ENCODE measurements at places on chromosomes 3 and 15.

DNA sequence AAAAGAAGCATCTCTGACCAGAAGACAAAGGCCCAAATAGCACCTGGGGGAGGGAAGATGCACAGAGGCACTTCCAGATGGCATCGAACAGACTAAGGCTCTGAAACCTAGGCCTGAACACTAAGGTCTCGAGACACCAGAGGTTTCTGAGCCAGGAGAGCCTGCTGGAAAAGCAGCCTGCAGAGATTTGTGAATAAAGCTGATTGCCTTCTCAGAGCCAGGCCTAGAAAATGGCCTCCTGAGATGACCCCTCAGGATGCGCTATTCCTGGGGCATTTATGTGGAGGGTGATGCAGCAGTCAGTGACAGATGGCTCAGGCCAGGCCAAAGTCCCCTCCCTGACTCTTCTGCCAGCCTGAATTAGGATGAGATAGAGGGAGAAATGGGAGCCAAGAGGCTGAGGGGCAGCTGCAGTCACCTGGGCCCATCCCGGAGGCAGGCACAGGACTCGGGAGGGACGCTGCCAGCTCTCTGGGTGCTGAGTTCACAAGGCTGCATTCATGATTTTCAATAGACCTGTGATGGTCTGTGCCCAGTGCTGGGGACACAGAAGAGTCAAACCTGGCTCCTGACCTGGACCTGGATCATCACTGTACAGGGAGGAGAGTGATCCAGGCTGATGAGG lies 6.9 kb downstream of the PRSS50 start:
- DNase-seq: no peak

- no peak for DNase-seq
Observed at GRCh38 chr3:98462901-98463300, at the start of gene OR5K1. OR5K1 (plus strand) TSS chr3:98463201; CDS start chr3:98469577, 6,376 bp downstream.

GRCh38 chr3:142664819-142665218 lies 59.0 kb upstream of the TRPC1 start:
- DNase-seq: no peak

GRCh38 chr15:70017801-70018200 lies 79.9 kb downstream of the TLE3 start:
- DNase-seq: no peak

GRCh38 chr3:7630925-7631324 lies 770.0 kb downstream of the GRM7 start:
- peak; percentile 2 for DNase-seq

GRCh38 chr3:40751666-40752065 lies 226.9 kb downstream of the ZNF621 start:
- DNase-seq: no peak

DNA sequence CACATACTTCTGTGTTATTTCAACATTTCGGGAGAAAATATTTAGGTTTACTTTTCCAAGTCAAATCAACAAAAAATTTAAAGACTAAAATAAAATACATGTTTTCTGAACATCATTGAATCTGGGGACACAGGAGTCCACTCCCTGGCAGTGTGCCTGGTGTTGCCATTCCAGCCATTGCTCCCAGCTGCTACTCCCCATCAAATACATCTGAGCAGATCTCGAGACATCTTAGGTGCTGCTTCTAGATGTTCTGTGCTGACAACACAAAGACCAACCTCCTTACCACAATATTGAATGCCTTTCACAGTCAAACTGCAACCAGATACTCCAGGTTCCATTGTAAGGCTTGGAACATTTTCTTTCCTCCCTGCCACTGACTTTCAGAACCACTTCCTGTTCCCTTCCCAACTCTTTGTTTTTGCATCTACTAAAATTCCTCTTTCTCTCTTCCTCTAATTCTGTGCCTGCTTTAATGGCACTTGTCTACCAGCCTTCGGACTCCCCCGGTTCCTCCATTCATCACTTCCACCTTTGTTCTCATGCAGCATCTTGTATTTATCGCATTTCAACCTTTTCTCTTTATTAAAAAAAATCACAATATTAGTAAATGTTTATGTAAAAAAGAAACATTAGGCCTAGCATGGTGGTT lies 81.1 kb upstream of the SLC4A7 start:
- DNase-seq: no peak

DNA sequence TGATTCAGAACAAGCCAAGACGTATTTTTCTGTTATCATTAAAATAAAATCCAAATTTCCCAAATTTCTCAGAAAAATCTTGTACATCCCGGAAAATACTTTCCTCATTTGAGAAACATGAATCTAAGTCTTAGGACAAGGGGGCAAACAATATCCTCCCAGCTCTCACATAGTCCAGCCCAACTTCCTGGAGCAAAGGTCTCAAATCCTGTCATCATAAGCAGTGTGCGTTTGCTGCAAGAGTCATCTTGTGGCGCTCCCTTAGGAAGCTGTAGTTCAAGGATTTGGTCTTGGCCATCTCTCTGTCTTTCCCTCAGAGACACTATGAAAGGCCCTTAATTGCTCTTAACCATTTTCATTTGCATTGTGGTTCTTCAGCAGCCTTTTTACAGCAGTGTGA lies 57.5 kb upstream of the GSK3B start:
- no peak for DNase-seq

- no peak for DNase-seq
Observed at GRCh38 chr15:62262305-62262941, 97.3 kb upstream of the C2CD4B start.

DNA sequence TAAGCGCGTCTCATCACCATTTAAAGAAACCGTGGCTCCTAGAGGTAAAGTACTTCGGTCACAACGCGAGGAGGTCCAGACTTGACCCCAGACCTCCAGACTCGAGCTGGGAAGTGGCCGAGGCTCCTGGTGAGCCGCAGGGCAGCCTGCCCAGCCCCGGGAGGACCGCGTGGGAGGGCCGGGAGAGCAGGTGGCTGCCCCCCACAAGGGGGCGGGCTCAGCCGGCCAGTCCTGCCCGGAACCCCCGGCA lies at the start of gene SLC27A2:
TSS of gene SLC27A2 (plus strand) at position 228 of the 250 bp plus-strand sequence. CDS start 232 bp downstream, outside the sequence.
- DNase-seq: no peak
